ENCODE measurements at places on chromosomes 7 and 10.

GRCh38 chr10:133100706-133101415 is 13.1 kb downstream of the ADGRA1 start:
- DNase-seq, result no peak

DNA sequence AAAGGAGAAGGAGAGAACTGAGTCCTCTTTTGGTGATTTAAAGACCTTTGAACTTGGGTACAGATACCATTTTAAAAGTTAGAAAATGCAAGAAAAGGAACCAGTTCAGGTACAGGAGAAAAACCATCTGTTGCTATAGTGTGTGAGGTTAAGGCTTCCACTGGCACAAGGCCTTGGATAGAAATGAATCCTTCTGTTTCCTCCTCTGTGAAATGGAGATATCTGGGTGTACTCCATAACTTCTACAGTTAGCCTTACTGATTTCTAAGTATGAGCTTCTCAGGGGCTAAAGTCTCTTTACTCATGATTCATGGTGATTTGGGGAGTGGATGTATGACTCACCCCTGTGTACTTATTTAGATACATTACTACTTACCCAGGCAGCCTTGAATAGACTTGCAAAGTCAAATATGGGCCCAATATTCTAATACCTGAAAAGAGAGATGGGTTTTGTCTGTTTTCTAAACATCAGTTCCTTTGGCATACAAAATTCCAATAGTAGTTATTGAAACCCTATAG is 117.2 kb upstream of the ADO start:
- DNase-seq, result no peak

DNA sequence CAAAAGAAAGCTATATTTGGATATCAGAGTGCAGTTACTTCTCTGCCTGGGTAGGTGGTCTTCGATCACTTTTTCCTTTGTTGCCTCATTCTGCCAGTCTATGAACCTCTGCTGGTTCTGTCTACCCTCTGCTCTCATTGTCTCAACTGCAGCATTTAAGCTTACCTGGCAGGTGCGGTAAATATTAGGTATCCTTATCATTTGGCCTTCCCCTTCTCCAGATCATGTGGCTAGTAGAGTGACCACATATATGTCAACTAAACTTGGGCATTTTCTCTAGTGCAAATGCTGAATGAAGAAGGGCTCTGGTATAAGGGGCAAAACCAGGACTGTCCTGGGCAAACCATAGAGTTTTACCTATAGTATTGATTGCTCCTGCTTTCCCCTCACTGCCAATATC is 180.8 kb downstream of the MDFIC start:
- no peak for DNase-seq

- peak; percentile 54 for DNase-seq
Observed at GRCh38 chr7:112205343-112206237, 609 bp downstream of the DOCK4 start.

DNA sequence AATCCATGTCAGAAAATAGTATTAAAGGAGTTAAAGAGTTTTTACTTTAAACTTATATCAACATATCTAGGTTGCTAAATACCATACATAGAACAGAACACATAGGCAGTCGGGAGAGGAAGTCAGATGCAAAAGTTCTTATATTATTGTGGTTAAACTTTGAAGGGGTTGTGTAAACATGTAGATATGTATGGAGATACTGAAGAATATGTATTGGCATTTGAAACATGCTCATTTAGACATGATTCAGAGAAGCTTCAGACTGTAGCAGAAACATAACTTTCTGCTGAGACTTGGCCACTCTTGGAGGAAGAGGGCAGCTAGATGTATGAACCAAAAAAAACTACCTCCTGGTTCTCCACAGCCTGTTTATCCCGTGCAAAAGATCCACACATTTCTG is 103.5 kb upstream of the FERD3L start:
- no peak for DNase-seq

DNA sequence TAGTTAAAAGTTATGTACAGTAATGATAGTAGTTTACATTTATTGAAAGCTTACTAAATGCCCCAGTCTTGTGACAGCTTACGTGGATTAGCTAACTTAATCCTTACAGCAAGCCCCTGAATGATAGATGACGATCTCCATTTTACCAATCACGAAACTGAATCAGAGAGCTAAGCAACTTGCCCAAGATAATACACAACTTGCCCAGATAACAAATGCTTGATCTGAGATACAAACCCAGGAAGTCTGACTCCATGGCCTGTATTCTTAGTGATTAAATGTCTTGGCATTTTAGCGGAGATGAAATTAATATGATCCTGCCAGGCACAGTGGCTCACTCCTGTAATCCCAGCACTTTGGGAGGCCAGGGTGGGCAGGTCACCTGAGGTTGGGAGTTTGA is 46.9 kb upstream of the FMC1 start:
- no peak for DNase-seq

DNA sequence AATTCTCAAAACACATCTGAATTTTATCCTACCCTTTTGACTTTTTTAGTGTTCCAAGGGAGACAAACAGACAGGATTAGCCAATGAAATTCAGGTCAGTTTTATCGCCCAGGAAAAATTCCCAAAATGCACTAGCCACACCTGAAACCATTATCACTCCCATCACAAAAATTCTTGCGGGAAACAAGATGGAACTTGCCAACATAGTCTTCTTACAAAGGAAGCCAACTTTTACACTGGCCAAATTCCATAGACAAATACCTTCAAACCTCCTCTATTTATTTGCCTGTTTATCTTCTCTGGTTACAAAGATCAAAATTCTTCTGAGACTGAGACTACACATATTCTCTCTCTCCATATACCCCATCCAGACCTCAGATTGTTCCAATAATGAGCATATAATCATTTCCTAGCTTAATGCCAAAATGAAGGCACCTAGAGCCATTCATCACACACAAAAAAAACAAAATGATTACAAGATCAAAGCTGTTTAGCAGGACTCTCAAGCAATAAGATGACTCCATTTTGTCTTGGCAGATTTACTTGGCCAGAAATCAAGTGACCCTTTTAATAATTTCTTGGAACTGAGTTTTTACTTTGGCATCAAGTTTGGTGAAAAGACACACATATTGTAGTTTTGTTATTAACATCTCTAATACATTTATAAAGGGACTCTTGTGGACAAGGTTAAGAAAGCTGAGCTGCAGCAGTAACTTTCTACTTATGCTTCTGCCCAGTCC is 30.2 kb downstream of the MET start:
- DNase-seq, result no peak

DNA sequence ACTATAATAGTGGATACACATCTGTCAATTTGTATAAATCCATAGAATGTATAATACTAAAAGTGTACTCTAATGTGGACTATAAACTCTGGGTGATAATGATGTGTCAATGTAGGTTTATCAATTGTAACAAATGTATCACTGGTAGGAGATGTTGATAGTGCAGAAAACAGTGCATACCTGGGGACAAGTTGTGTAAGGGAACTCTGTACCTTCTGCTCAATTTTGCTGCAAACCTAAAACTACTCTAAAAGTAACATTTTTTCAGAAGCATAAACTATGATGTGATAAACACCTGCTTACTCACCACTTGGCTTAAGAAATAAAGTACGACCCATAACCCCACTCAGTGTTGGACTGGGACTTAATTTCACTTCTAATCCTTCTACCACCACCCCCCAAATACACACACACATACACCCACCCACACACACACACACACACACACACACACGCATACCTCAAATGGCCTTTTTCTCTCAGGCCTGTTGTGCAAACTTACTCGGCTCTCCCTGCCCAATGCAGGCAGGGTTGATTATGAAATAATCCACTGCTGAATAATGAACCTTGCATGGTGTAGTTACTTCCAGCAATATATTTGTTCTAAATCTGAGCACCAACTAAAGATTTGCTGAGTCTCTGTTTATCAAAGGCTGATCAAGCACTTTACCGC is 154.1 kb upstream of the KMT2E start:
- DNase-seq, result no peak

GRCh38 chr10:72800000-72800740 is 93.4 kb upstream of the OIT3 start:
- DNase-seq, result no peak

All from substantia nigra (tissue), 51 donors.